ENCODE measurements at places on chromosomes 5 and 9.

GRCh38 chr5:174384509-174384947 is 339.0 kb downstream of the NSG2 start:
- H3K4me3 ChIP-seq = no peak overlapping the region
- H3K27ac ChIP-seq = no peak overlapping the region
- peaks cover 8% of the 10 kb centered on the region for H3K4me1 ChIP-seq
- H3K36me3 ChIP-seq = no peaks in the 10 kb centered on the region

DNA sequence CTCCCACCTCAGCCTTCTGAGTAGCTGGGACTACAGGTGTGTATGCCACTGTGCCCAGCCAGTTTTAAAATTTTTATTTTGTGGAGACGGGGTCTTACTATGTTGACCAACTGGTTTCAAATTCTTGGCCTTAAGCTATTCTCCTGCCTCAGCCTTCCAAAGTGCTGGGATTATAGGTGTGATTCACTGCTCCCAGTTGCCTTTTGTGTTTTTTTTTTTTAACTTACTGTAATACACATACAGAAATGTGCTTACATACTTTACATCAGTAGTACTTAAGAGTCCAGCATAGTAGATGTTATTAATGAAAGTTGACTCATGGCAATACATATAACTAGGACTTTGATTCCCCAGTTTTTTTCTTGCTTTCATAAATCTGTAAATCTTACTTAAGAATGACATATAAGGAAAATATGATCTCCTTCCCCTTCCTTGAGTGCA is 4.7 kb downstream of the MAN2A1 start:
- H3K4me1 ChIP-seq = peaks cover 83% of the 10 kb centered on the region
- H3K27ac ChIP-seq = no peak overlapping the region
- H3K36me3 ChIP-seq = peaks cover 4% of the 10 kb centered on the region
- H3K4me3 ChIP-seq = peak overlapping the region; percentile 96
- H3K27me3 ChIP-seq = no peaks in the 10 kb centered on the region

DNA sequence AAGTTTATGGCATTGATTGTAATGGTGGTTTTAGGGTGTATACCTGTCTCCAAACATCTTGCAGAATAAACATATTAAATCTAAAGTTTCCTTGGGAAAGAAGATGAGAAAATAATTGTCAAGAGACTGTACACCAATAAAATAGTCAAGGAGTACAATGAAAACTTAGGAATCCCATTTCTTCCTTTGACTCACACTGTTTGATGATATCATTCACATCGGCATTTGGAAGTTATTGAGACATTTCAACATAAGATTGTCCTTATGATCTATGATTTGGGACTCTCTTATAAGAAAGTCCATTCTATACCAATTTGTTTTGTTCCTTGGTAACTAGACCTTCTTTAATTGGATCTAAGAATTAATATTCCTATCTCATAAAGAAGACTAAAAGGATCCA is 482.7 kb downstream of the RAB3C start:
- no peak for DNase-seq
- no peaks in the 10 kb centered on the region for H3K36me3 ChIP-seq
- H3K4me1 ChIP-seq = peaks cover 10% of the 10 kb centered on the region
- peaks cover 7% of the 10 kb centered on the region for H3K27me3 ChIP-seq
- no peak overlapping the region for H3K27ac ChIP-seq
- no peak overlapping the region for H3K4me3 ChIP-seq

DNA sequence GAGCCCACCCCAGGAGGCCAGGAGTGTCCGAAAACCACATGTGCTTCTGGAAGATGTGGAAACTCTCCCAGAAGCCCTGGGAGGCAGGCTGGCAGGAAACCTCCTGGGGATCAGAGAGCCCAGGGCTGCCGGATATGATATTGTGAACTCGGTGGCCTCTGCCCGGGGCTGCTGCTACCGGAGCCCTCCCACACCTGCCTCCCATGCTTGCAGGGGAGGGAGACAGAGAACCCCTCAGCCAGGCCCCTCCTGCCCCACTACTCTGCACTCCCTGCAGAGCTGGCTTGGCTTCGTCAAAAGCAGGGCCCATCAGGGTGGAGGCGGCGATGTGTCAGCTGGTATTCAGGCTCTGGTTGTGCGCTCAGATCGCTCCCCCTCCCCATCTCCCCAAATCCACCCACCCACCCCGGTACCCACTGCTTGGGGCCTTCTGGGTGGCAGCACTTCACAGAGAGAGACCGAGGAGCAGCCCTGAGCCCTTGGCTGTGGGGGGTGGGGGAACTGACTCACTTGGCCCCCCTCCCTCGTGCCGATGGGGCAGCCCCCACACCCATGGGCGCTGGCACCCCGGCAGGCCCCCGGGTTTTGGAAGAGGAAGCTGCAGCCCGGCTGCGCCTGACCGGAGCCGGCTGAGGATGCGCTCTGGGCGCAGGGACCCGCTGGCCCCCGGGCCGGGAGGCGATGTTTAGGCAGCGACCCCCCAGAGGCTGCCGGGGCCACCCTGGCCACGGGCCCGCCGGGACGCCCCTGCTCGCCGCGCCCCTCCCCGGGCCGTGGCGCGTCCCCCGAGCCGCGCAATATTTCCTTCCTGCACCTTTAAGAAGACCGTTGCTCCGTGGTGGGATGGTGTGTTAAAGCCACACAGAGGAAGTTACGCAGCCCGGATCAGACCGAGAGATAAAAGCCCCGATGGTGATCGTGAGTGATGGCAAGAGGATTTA is 786 bp upstream of the NTNG2 start:
- peak overlapping the region; percentile 81 for H3K4me3 ChIP-seq
- peaks cover 15% of the 10 kb centered on the region for H3K4me1 ChIP-seq
- no peak for DNase-seq
- peaks cover 60% of the 10 kb centered on the region for H3K27me3 ChIP-seq

DNA sequence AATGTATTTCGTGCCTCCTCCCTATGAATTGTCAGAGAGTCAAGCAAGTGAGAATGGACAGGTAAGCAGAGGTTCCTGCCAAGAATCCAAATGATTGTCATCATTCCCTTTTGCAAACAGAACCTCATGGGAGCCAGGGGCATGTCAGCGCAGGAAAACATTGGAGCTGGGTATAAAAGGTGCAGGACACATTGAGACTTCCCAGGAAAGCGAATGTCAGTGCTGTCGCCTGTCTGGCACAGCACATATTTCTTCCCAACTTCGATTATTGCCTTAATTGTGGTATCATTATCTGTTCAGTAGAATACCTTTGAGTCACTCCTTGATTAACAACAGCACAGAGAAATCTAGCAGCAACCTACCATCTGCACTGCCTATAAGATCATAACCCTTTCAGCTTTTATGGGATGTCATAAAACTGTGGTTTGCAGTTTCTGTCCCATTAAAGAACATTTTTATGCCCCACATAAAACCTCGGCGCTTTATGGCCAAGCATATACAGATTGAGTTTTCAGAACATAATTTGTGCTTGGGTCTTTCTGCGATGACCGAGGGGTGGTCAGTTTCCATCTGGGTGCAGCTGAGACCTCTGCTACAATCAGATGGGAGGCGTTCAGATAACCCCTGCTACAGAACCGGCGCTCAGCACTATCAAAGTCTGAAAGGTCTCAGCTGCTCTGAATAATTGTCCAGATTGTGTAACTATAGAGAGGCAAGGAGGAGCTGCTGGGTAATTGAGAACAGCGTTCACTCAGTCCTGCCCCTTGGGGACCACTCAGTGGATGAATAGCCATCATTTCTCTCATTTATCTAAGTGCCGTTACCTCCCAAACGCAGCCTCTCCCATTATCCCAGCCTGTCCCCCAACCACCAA is 30.9 kb upstream of the WWC1 start:
- DNase-seq = no peak
- no peaks in the 10 kb centered on the region for H3K36me3 ChIP-seq
- H3K4me1 ChIP-seq = no peaks in the 10 kb centered on the region
- H3K4me3 ChIP-seq = no peak overlapping the region

GRCh38 chr5:154446195-154447088 is 645 bp downstream of the SAP30L start:
- DNase-seq = peak; percentile 67
- H3K4me3 ChIP-seq = peak overlapping the region; percentile 81

DNA sequence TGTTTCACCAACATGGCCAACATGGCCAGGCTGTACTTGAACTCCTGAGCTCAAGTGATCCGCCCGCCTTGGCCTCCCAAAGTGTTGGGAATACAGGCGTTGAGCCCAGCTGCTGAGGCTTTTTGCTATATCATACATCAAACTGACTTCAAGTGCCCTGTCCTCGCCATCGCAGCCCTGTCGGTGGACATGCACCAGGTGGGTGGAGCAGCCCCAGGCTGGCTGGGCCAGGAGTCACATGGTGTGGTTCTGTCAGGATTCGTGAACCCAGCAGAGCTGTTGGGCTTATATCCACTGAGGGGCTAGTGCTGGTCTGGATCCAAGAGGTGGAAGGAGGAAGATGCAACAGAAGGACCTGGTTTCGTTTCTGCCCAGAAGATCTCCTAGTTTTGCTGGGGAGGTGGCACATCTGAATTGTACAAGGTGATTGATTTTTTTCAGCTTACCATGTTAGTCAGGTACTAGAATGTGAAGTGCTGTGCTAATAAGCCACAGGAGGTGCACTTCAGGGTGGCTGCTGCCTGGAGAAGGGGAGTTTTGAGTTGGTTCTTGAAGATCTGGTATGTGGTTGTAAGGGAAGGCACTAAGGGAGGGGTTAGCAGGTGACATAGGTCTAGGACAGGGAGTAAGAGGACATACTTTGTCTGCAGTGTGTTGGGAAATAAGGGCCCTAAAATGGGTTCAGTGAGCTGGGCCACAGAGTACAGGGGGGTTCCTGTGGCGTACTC is 16.1 kb downstream of the PCBD2 start:
- no peak overlapping the region for H3K4me3 ChIP-seq
- no peak overlapping the region for H3K27ac ChIP-seq
- no peak for DNase-seq
- no peaks in the 10 kb centered on the region for H3K4me1 ChIP-seq
- H3K36me3 ChIP-seq = peaks cover 11% of the 10 kb centered on the region

- H3K36me3 ChIP-seq = peaks cover 22% of the 10 kb centered on the region
- H3K4me1 ChIP-seq = 0 out of 2 replicates have a peak, but pooled peaks cover 2% of the 10 kb centered on the region
- DNase-seq = no peak
Observed at GRCh38 chr9:123680352-123680751, 249.6 kb downstream of the DENND1A start.

- no peaks in the 10 kb centered on the region for H3K4me1 ChIP-seq
- H3K27ac ChIP-seq = no peak overlapping the region
- DNase-seq = no peak
- no peaks in the 10 kb centered on the region for H3K27me3 ChIP-seq
Observed at GRCh38 chr5:26942481-26942880, 95.9 kb downstream of the CDH9 start.

DNA sequence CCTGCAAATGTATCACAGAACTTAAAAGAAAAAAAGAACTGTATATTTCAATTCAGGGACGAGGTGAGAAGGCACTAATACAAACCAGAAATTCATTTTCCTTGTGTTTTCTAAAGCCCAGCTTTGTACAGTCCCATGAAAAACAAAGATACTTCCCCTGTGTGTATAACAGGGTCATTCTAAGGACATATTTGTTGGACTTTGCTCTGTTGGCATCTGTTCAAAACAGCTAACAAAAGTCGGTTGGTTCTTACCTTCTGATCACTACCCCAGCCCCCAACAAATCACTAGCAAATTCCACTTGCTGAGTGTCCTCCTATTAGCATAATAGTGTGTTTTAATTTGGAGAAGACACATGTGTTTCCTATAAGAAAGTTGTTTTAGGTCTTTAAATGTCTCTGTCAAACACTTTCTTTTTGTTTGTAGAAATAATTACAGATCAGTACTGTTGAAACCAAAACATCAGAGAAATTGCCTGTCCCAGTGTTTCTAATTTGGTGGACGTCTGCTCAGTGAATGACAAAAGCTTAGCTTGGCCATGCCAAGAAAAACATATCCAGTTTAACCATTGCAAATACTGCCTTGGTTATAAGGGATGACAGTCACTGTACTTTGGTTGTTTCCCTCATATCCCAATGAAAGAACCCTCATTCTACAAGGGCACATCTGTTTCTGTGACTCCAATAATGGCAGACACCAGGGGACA is 480.5 kb downstream of the EBF1 start:
- no peak overlapping the region for H3K27ac ChIP-seq
- no peaks in the 10 kb centered on the region for H3K36me3 ChIP-seq
- no peak overlapping the region for H3K4me3 ChIP-seq

GRCh38 chr5:168992016-168992415 is 308.9 kb downstream of the SLIT3 start:
- no peak overlapping the region for H3K27ac ChIP-seq
- H3K4me1 ChIP-seq = peaks cover 53% of the 10 kb centered on the region
- H3K36me3 ChIP-seq = no peaks in the 10 kb centered on the region
- DNase-seq = no peak
- no peak overlapping the region for H3K4me3 ChIP-seq
- H3K27me3 ChIP-seq = 0 out of 2 replicates have a peak, but pooled peaks cover 2% of the 10 kb centered on the region

- no peaks in the 10 kb centered on the region for H3K27me3 ChIP-seq
- H3K4me3 ChIP-seq = no peak overlapping the region
- H3K4me1 ChIP-seq = peaks cover 22% of the 10 kb centered on the region
- H3K36me3 ChIP-seq = no peaks in the 10 kb centered on the region
- H3K27ac ChIP-seq = no peak overlapping the region
- no peak for DNase-seq
Observed at GRCh38 chr9:106310782-106311181, 552.2 kb upstream of the ZNF462 start.

DNA sequence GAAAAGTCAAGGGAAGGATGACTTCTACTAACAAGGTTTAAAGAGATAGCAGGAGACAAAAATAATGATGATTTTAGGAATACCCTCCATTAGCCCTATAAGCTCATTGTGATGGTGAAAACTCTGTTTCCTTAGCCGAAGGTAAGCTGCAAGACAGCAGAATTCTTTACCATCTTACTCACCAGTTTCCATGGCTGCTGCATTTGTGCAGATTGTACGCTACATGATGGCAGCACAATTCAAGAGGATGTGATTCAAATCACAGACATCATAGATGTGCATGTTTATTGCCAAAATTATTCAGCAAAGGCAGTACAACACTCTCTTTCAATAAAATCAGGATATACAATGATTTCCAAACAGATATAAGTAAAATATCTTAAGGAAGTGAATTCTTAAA is 175.6 kb downstream of the SPATA31D1 start:
- DNase-seq = no peak
- H3K4me1 ChIP-seq = no peaks in the 10 kb centered on the region
- no peaks in the 10 kb centered on the region for H3K27me3 ChIP-seq
- no peak overlapping the region for H3K4me3 ChIP-seq
- no peak overlapping the region for H3K27ac ChIP-seq
- H3K36me3 ChIP-seq = no peaks in the 10 kb centered on the region

DNA sequence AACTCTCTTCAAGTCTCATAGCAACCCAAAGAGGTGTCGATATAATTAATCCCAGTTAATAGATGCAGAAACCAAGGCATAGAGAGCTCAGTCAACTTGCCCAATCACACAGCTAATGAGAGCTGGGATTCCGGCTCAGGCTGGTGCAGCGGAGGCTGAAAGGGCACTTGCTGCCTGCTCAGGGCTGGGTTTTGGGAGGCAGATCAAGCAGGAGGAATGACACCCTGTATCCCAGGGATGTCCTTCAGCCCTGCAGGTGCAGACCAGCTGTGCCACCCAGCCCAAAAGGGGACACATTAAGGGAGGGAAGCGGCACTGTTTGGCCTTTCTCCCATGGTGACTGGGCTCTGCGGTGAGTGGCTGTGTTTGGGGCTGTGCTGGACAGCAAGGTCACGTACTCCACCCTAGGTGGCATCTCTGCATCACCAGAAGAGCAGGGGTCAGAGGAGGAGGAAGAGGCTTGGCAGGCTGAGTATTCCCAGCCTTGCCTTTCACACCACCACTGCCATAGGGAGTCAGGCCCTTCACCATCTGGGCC is 124.1 kb downstream of the MVB12B start:
- H3K27ac ChIP-seq = 0 out of 2 replicates have a peak overlapping the region, but pooled peaks have one; percentile 48
- DNase-seq = no peak
- H3K27me3 ChIP-seq = no peaks in the 10 kb centered on the region
- H3K4me1 ChIP-seq = peaks cover 21% of the 10 kb centered on the region
- no peaks in the 10 kb centered on the region for H3K36me3 ChIP-seq
- H3K4me3 ChIP-seq = no peak overlapping the region
